ENCODE measurements at places on chromosomes 3 and 15.

DNA sequence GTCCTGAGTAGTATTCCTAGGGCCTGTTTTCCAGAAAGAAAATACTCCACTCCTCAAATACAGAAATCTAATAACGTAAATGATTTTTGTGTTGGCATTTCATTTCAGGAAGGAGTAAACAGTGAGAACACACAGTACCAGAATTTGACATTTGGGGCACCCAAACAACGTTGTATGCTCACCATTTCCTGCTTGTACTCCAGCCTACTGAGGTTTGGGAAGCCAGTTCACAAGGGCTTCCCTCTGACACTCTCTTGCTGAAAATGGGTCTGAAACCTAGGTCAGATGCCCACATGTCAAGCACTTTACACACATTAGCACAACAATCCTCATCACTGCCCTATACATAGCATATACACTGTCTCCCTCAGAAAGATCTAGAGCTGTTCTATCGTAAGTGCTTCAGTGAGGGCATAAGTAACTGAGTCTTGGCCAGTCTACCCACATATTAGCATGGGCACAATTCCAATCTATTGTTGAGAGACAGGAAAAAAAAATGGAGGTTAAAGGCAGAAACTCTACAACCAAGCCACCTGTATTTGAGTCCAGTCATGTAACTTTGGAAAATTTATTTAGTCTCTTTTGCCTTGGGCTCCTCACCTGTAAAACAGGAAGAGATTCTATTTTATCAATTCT, 43.5 kb upstream of the RSL24D1 start:
- DNase-seq: no peak

DNA sequence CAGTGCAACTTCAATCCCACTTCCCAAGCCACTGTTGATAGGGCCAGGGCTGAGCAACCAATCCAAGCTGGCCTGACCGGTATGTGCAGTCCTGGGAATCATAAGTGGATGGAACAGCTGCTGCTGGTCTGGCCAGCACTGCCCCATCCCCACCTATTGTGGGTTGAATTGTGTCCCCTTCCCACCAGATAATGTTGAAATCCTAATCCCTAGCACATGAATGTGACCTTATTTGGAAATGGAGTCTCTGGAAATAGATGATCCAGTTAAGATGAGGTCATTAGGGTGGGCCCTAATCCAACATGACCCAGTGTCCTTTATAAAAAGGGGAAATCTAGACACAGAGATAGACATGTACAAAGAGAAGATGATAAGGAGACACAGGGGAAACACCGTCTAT, 13.7 kb upstream of the PDIA5 start:
- DNase-seq: no peak

DNA sequence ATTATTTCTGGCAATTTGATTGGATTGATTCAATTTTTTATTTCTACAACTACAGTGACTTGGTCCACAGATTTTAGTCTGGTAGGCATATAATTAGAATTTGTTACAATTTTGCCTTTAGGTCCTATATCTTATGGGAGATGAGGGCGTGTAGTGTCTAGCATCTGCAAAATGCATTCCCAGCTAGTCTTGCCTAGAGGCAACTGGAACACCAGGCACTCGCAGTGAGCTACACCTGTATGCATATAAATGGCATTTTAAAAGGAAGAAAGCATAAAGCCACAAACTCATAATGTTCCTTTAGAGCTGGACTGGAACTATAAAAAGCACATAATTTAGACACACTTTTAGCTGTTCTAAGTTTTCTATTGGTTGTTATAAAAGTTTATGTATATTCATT, 17.9 kb upstream of the SPPL2A start:
- DNase-seq: no peak

- DNase-seq: no peak
Measured at GRCh38 chr3:165897137-165897536, 59.9 kb upstream of the BCHE start.

DNA sequence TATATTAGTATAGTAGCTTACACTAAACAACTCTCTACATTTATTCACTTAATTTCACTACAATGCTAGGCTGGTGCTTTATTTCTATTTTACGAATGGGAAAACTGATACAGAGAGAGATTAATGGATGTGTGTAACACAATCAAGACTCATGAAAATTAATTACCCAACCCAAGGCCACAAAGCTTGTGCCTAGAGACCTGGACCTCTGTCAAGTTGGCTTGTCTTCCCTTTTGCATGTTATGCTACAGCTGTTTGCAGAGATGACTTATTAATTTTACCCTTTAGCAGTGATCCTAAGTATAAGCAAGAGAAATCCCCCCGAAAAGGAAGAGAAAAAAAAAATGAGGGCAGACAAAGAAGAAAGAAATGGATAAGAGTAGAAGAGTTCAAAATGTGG, 162.5 kb downstream of the C3orf38 start:
- DNase-seq: peak; percentile 44

GRCh38 chr3:37279856-37280255, 105.5 kb upstream of the LRRFIP2 start:
- DNase-seq: no peak

- DNase-seq: peak; percentile 59
Measured at GRCh38 chr15:72116731-72117485, 1.0 kb downstream of the MYO9A start.

DNA sequence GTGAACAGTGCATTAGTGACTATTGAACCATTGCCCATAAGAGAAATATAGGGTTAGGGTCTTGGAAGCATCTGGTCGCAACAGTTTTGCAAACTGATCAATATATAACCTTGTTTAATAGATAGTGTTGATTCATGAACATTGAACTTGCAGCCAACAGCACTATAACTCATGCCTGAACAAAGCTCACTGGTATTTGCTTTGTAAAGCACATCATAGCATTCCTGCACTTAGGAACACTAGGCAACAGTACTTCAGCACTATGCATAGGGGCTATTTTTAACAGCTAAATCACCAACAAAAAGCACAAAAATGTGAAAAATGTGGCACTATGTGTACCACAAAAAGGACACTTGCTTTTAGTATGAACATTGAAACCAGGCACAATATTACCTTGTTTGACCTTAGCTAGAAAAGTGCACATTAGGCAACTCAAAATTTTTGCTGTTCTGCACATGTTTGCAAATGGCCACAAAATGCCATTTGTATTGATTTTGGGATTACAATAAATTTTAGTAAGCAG, 68.0 kb downstream of the OXNAD1 start:
- no peak for DNase-seq

DNA sequence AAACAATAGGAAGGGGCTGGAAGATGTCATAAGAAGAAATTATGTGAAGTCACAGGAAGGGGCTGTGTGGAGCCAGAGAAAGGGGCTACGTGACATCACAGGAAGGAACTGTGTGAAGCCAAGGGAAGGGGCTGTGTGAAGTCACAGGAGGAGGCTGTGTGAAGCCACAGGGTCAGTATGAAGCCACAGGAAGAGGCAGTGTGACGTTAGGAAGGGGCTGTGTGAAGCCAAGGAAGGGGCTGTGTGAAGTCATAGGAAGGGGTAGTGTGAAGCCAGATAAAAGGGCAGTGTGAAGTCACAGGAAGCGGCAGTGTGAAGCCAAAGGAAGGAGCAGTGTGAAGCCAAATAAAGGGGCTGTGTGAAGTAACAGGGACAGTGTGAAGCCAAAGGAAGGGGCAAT, 32.5 kb downstream of the GASK1A start:
- no peak for DNase-seq

DNA sequence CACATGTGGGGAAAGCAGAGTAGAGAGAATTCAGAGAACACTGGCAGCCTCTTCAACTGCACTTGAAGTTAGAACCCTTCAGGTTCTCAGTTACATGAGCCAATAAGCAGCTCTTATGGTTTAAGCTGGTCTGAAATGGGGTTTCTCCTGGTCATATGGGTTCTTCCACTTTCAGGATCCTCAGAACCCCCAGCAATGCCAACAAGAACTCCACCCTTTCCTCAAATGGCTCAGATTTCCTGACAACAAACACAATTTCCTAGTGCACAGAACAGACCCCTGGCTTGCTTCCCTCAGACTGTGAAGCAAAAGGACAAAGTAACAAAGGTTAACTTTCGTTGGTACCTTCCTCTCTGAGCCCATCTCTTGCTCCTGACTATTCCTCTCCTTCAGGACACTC, 23.9 kb upstream of the FRMD4B start:
- no peak for DNase-seq

- DNase-seq: peak; percentile 26
Measured at GRCh38 chr15:33242165-33242564, 47.7 kb upstream of the FMN1 start.

- DNase-seq: no peak
Measured at GRCh38 chr3:146861262-146861661, 256.1 kb upstream of the PLSCR5 start.

DNA sequence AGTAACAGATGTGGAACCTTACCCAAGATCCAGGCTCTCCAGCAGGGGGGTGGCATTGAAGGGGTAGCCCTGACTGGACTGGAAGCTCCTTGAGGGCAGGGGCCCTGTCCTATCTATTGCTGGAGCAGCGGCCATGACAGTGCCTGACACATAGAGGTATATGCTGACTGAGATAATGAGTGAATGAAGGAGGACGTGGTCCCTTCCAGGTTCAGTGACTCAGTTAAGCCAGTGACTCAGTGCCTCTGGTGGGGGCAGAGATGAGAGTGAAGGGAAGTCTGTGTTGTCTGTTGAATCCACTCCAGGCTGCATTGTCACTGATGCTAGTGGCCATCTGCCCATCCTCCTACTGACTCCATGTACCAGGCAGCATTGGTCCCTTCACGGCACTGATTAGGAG, 13.0 kb upstream of the CTXND1 start:
- DNase-seq: no peak

GRCh38 chr3:17091910-17092582, 207.3 kb downstream of the PLCL2 start:
- DNase-seq: no peak

- peak; percentile 60 for DNase-seq
Measured at GRCh38 chr3:39189959-39190269, 2.5 kb downstream of the XIRP1 start.

- no peak for DNase-seq
Measured at GRCh38 chr3:33826688-33827087, 28.3 kb downstream of the PDCD6IP start.

- no peak for DNase-seq
Measured at GRCh38 chr3:25843332-25843731, 53.4 kb downstream of the OXSM start.

DNA sequence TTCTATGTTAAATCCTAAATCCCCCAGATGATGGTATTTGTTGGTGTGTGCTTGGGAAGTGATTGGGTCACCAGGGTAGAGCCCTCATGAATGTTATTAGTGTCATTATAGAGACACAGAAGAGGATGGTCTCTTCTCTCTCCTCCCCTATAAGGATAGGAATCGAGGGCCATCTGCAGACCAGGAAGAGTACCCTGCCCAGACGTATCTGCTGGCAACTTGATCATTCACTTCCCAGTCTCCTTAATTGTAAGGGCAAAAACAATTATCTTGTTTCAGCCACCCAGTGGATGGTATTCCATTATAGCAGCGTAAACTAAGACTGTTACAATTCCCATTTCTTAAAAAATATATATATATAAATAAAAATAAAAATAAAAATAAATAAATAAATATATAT, 892.2 kb downstream of the SI start:
- DNase-seq: no peak

DNA sequence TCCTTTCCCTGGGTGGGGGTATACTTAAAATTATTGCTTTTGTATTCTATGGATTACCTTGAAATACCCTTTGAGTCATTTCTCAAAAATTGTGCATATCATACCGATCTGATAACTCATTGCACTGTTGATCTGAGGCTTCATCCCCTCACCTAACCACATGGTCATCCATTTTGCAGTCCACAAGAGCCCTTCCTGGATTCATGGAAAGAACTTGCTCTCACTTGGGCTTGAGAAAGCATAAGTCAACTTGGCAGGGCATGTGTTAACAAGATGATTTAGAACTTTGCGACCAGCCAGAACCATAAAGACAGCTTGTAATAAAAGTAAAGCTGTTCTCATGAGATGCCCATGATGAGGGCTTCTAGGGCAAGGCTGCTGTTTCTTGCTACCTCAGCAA, 22.2 kb downstream of the MME start:
- no peak for DNase-seq

DNA sequence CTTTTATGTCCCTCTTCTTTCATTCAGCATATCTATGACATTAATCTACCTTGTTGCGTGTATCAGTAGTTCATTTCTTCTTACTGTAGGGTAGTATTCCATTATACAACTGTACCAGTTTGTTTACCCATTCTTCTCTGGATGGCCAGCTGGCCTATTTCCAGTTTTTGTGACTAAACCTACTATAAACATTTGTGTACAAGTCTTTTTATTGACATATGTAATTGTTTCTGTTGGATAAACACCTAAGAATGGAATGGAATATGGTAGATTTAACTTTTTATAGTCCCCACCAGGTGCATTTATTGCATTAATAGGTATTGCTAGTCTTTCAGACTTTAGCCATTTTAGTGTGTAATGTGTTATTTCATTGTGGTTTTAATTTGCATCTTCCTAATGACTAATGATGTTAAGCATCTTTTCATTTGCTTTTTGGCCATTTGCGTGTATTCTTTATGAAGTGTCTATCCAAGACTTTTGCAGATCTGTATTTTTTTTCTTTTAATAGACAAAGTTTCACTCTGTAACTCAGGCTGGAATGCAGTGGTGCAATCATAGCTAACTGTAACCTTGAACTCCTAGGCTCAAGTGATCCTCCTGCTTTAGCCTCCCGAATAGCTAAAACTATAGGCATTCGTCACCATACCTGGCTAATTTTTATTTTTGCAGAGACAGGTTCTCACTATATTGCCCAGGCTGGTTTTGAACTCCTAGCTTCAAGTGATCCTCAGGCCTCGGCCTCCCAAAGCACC, 41.9 kb upstream of the XRN1 start:
- no peak for DNase-seq

DNA sequence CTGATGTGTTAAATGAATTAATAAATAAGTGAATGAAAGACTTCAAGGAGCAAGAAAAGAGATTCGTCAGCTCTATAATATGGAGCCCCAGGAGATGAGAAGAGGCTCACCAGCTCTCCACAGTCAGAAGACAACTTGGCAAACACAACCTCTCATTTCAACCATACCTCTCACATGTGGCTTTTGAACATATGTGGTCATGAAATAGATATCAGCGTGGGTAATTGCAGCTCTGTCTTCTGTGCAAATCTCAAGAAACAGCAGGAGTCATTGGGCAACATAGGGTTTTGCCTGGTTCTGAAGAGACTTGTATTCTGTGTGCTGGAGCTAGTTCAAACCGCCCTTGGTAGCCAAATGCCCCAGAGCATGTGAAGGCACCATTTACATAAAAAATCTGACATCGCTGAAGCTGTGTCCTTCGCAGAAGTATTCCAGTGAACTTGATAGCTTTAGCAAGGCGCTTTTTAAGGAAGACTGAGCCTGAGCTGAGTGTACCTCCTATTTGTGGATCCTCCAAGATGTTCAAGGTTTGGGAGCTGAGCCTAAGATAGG, 8.4 kb downstream of the CX3CR1 start:
- DNase-seq: no peak

GRCh38 chr3:70057426-70057825, 57.9 kb downstream of the SAMMSON start:
- no peak for DNase-seq

Measured in renal cortex interstitium (tissue), 15 donors.